B cell (primary cell): ENCODE measurements at places on chromosomes 6 and 20. TPM values are rescaled to one million over a fixed set of nuclear protein-coding genes. Genes with fewer than 3 reads are reported as not detected.

NOX3 gene
- not detected in 2 replicates for polyA plus RNA-seq

PLN gene
- not detected in 2 replicates for polyA plus RNA-seq

C6orf62 gene
- polyA plus RNA-seq: 53.1 and 69.2 TPM in 2 replicates

SAMD10 gene
- 27.4 and 34.2 TPM in 2 replicates for polyA plus RNA-seq

RSPH4A gene
- 0.25 and 0.43 TPM in 2 replicates for polyA plus RNA-seq

PRSS35 gene
- not detected in 2 replicates for polyA plus RNA-seq

OR2J2 gene
- not detected in 2 replicates for polyA plus RNA-seq

NKX2-2 gene
- polyA plus RNA-seq: not detected in 2 replicates

GRCh38 chr6:166957087-166957804, 896 bp upstream of the RNASET2 start:
- DNase-seq: peak; percentile 68

GRCh38 chr6:32413427-32414047, 6.6 kb upstream of the BTNL2 start:
- peak; percentile 91 for DNase-seq

DNA sequence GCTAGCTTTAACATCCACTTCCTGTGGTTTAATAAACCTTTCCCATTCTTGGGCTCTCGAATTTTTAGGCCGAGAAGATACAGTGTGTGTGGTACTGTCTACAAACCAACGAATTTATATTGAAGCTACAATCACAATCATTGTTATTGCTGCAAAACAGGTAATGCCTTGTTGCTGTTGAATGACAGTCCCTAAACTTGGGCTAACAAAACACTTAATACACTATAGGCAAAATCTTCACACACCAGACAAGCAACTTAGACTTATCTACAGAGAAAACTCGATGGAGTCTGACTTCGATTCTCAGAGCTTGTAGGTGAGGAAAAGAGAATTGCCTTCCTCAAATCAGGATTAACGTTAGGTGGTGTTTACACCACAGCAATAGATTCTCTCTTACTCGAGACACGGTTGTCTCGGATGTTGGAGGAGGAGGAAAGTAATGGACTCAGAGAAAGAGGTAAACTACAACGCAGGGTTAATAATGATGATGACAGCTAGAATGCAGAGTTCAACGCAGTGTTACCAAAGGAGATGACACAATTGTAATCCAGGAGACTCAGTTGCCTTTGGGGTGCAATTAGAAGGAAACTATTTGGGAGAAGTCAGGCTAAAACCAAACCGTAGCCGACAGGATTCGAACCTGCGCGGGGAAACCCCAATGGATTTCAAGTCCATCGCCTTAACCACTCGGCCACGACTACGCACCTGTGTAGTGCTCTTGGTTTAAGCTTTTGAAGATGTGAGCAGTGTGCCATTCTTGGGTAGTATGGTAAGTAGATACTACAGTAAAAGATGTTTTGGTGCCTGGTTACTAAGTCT, 32.5 kb upstream of the ZNF184 start:
- DNase-seq: peak; percentile 72

DNA sequence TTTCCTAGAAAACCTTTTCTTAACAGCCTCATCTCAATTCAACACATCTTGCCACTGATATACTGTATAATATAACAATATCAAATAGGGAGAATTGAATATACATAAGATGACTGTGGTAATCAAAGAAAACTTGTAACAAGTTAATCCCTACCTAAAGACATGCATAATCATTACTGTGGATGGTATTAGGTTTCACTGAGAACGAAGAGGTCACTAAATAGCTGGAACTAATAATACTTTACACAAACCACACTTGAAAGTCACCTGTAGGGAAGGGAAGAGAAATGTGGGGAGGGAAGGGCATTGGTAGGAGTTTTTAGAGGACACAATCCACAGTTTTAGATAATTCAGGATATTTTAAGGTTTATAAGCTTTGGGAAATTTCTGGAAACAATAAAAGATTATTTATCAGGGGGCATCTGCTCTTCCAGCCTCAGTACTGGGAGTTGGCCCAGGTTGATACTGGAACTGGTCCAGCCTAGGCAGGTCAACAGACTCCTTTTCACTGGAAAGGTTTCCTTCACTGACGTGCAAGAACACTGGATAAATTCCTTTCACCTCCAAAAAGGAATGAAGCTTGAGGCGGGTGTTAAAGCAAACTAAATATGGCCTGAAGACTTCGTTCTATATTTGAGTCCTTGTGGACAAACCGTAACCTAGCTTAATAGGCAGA, 44.0 kb downstream of the MAP7 start:
- no peak for DNase-seq

GRCh38 chr6:138162111-138162954, 594 bp downstream of the ARFGEF3 start:
- DNase-seq: peak; percentile 24

GRCh38 chr20:61173267-61173666, 78.8 kb upstream of the CDH4 start:
- no peak for DNase-seq

DNA sequence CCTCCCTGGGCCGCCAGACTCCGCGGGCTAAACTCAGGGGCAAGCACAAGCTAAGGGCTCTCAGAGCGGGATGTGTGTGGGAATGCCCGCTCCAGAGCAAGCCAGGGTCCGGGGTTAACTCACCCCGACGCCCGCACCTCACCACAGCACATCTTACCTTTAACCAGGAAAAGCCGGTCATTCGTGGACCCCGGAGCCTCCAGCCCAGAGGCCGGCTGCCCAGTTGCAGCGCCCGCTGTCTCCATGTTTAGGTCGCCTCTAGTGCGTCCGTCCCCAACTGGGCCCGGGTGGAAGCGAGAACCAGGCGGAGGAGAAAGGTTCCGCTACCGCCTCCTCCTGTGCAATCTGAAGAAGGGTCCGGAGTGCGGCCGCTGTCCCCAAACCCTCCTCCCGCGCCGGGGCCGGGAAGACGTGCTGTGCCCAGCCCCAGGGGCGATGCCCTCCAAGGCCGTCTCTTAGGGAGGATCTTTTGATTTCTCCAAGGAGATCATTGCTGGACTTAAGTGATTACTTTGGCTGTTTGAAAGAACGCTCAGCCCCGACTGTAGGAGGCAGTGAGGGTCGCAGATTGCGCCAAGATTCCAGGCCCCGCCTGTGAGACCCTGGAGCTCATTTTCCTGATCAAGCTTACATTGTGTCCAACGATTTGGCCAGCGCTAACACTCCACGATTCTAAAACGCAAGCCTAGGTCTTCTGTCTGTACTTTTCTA, at the start of gene TMEM242:
TMEM242 (minus strand) TSS at position 265 of the 711 bp plus-strand sequence; CDS start at position 245, 20 bp downstream.
- DNase-seq: peak; percentile 93

DNA sequence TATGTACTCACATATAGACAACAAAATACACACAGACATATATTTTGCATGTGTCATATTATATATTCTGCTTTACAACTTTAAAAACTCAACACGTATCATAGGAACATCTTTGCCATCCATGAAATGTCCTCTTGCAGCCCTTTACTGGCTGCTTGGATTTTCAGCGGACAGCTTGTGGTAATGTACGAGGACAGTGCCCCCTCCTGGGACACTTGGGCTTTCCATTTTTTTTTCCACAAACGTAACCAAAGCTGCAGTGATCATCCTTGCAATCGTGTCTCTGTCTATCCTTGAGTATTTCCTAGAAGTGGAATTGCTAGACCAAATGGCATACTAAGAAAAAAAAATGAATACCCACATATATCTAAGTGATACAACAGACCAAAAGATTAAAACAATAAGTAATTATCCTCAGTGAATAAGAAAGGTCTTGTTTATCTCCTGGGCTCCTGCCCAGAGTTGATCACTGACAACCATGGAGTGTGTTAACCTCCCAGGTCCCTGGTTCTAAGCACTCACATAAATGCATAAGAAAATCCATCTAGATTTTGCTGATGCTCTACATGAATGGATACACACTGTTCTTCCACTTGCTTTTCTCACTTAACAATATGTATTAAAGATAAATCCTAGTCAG, 18.1 kb downstream of the BPI start:
- peak; percentile 15 for DNase-seq

DNA sequence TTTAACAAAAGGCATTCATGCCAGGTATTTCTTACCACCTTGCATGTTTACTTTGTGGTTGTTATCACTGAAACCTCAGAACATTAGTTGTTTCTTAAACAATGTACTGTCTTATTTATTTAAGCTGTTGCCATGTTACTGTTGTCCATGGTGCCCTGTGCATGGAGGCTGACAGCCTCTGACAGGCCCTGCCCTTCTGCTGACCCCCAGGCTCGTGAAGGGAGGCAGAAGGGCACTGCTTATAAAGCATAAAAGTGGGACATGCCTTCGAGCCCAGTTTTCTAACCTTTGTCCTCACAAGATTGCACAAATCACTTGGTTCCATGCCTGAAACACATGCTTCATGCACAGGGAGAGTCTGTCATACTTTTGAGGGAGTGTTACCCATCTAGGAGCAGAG, 46.7 kb upstream of the CLIC5 start:
- no peak for DNase-seq

- no peak for DNase-seq
Observed at GRCh38 chr6:101462576-101462975, 69.1 kb downstream of the GRIK2 start.

DNA sequence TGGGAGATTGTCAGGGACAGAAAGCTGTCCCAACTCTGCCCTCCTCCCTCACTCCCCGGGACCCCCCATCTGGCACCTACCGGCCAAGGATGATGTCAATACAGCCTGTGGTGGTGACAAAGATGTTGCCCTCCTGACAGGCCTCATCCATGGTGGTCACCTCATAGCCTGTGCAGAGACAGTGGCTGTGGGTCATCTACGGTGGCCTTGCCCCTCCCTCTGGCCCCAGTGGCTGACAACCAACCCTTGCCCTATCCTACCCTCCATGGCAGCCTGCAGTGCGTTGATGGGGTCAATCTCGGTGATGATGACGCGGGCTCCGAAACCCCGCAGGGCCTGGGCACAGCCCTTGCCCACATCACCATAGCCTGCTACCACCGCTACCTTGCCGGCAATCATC, 12.7 kb downstream of the AHCY start:
- DNase-seq: no peak
